ENCODE measurements at places on chromosomes 3 and 15.

DNA sequence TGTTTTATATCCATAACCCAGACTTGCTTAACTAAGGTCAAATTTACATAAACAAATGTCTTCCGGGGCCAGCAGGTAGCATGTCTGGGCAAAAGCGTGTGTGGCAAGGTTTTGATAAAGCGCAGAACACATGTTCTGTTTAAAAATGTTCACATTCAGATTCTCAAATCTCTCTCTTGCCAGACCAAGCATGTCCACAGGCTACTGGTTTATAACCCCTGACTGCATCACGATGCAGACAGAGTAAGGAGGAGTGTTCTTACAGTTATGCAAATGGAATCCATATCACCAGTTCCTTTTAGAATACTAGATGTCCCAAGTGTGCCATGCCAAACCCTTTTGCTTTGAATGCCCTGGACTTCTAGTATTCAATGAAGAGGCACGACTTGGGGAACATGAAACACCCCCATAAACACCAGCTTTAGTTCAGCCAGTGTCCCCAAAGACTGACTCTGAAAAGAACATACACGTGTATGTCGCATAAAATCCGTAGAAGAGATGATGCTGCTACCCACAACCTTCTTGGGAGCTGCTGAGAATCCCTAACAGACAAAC lies 412.0 kb downstream of the CNTN4 start:
- DNase-seq = no peak

DNA sequence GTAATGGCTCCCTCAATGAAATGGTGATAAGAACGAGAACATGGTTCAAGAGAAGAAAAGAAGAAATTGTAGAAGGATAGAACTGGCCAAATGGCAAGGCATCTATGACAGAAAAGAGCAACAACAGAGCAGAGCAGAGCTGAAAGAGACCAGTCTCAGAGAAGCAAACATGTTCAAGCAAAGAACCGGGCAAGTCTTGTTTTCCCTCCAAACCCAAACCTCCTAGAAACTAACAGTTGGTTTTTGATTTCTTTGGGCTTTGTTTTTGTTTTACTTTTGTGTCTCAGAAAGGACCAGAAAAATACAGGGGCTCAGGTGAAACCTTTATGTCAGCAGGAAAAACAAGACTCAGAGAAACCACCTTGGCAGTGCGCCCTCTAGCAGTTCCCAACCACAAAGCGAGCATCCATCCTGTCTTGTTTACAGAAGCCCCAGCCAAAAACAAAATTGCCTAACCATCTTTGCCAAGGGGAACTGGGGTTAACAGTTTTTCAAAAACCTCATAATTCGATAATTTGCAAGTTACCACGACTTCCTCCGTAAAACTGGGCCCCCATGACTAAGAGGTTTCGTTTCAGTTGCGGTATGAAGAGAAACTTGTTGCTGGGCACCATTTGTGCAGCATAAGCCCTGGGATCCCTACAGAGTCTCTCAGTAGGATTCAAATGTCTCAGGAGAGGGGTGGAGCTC lies 159.2 kb upstream of the SLC24A5 start:
- DNase-seq = no peak

GRCh38 chr15:65885668-65886218 lies 16.5 kb downstream of the RAB11A start:
- no peak for DNase-seq

DNA sequence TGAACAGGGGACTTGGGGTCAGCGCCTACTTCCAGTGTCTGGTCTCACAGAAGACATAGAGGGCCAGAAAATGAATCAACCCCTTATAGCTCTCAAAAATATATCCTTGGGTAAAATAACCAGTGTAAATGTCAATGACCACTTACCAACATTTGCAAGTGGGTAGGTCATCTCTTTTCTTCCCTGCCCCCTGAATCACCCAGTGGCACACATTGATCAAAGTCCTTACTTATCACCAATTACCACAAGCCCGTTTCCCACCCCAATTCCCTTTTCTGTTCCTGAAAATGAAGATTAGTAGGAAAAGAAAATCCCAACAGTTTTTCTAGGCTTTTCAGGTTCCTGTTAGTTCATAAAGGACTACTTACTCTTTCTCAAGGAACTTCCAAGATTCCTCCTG lies 70.5 kb upstream of the HEG1 start:
- no peak for DNase-seq

- DNase-seq = no peak
Measured at GRCh38 chr15:39592500-39592899, 11.6 kb downstream of the THBS1 start.

Measured in NCI-H1048 (cell line).